ENCODE measurements at places on chromosomes 4 and X. TPM values are rescaled to one million over a fixed set of nuclear protein-coding genes. Genes with fewer than 3 reads are reported as not detected.

RHOXF1 gene
- 0.09 TPM for total RNA-seq

PNMA3 gene
- total RNA-seq, result 1.2 TPM

PDE6B gene
- 12.0 TPM for total RNA-seq

RNF128 gene
- total RNA-seq, result 0.09 TPM

TEX13A gene
- total RNA-seq, result not detected

NRK gene
- total RNA-seq, result 157 TPM

PCDH18 gene
- total RNA-seq, result 74.5 TPM

TRIM75 gene
- 0.09 TPM for total RNA-seq

DNA sequence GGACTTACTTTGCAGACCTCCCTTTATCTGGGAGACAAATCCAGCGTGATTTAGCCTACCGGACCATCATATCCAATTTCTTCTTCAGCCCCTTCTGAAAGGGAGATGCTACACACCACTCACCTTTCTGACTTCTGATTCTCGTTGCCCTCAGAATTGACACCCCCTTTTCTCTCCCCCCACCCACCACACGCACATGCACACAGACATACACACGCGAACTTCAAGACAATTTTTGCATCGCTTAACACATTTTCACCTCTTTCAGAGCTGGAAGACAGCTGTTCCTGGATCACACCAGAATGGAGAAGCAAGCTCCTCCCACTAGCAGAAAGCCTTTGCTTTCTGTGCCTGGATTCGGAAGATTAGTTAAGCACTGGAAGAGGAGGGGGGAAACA lies 1.0 kb upstream of the SNCA start:
- DNase-seq, result peak; percentile 34

DNA sequence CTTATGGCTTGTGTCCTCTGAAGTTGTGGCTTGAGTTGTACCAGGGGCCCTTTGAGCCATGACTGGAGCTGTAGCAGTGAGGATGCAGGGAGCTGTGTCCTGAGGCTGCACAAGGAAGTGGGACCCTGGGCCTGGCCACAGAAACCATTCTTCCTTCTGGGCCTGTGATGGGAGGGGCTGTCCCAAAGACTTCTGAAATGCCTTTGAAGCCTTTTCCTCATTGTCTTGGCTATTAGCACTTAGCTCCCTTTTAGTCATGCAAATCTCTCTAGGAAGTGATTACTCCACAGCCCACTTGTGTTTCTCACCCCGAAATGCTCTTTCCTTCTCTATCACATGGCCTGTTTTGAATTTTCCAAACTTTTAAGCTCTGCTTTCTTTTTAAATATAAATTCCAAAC lies 92.4 kb downstream of the FHDC1 start:
- no peak for DNase-seq

DNA sequence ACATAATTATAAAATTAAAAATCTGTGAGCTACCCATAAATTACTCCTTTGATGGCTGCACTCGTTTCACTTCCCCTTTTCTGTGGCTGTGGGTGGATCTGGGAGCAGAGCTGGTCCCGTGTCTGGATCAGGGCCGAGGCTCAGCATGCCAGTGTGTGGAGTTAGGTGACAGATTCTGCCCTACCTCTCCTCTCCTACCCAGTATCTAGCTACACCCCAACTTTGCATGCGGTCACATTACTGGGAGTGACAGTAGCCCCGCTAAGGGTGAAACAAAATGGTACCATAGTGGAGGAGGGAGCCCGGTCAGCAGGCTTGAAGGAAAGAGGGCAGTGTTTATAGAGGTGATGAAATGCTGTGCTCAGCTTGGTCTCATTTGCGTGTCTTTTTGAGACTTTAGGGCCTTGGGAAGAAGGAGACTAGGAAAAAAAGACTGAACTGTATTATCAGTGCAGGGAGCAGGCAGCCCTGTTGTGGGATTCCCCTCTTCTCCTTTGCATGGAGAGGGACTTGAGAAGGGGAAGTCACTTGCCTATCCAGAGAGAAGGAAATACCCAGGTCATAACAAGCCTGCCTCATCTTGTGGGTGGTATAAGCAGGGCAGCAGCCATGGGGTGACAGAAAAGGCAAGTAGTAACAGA lies 48.4 kb downstream of the ARHGAP10 start:
- DNase-seq, result peak; percentile 57

DNA sequence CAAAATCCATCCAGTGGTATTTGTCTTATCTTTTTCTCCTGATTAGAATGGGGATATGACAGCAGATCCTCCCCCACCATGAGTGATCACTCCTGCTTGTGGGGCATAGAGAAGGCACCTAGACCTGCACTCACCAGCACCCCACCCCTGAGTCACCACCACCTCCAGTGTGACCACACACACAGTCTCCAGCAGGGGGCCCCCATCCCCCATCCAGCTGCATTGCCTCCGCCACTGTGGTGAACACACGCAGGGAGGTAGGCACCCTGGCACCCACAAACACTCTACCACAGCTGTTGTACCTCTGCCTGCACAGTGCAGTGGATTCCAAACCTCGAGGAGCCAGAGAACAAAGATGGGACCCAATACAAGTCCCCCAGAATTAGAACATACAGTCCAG lies 9.0 kb upstream of the MAGEA8 start:
- DNase-seq, result no peak

DNA sequence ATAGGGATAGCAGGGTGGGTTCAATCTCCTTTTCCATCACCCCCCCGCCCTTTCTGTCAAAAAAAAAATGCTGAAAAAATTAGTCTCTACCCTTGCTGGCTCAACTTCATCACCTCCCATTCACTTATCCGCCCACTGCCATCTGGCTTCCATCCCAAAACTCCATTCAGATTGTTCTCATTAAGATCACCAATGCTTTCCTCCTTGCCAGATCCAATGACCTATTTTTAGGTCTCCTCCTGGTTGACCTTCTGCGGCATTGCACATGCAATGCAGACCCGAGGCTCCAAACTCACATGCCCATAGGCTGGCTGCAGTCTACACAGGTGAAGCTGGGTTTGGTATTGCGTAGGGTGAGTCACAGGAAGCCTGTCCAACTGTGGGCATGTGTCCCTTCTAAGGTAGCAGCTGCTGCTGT lies 21.1 kb upstream of the STIM2 start:
- peak; percentile 59 for DNase-seq

DNA sequence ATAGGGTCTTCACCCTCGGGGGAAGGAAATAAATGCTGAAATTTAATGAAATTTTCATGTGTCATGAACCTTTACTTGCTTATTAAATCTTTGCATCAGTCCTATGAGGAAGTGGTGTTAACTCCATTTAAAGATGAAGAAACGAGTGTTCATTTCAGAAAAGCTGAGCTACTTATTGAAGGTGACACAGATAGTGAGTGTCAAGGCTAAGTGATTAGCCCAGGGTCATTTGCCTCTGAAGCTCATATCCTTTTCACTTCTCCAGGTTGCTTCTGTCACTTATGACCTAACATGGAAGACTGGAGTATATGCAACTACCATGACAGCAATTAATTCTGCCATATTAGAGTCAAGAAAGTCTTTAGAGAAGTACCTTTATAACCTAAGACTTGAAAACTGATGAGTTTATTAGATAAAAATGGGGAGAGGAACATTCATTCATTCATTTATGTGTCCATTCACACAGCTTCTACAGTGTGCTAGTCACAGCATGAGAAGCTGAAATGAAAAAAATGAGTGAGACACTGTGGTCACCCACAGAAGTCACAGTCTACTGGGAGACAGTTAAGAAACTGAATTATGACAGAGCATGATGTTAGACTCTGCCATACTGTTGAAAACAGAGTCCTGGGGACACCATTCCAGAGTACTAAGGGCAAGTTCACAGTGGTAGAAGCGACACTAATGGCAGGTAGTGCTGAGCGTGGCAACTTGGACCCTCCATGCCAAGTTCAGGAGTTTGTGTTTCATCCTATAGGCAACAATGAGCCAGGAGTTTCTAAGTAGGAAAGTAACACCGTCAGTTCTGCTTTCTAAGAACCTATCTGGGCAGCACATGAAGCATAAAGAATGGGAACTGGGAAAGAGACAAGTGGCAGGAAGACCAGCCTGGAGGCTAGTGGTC lies 21.3 kb downstream of the ALPK1 start:
- no peak for DNase-seq

- DNase-seq, result no peak
These were observed 4.3 kb downstream of the HADH start for GRCh38 chr4:107993969-107994368.

DNA sequence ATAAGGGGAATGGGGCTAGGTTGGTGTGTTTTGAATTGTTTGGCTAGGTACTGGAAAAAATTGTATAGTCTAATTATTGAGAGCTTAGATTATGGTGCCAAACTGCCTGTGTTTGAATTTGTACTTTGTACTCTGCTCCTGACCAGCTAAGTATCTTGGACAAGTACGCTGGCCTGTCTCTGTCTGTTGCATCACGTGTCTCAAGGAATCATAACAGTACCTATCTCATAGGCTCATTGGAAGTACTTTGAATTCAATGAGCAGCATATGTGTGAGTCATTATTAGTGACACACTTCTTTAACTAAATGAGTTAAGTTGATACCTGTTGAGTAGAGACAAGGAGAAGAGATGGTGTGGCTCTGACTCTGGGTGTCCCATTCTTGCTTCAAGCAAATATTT lies 69.5 kb upstream of the MND1 start:
- no peak for DNase-seq

GRCh38 chr4:148445860-148446330 lies 3.7 kb upstream of the NR3C2 start:
- DNase-seq, result peak; percentile 33

DNA sequence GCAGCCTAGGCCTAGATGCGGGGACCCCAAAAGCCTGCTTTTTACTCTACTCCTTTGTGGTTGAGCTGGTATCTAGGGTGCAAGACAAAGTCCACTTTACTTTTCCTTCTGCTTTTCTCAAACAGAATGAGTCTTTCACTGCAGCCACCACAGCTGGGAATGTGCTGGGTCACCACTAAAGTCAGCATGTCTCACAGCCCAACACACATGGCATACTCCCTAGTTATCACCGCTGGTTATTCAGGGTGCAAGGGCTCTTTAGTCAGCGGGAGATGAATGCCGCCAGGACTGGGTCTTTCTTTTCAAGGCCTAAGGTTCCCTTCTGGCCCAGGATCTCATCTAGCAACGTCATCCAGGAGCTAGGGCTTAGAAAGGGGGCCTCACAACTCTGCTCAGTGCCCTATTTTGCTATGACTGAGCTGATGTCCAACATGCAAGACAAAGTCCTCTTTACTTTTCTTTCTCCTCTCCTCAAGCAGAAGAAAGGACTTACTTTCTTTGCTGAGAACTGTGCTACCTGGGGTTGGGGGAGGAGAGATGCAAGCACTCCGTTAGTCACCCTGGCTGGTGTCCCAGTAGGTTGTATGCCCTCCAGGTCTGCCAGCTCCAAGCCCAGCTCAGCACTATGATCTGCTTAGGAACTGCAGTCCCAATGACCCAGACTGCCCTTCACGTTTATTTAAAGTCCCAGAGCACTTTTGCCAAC lies 22.9 kb upstream of the STPG2 start:
- no peak for DNase-seq

GRCh38 chr4:159593681-159594080 lies 490.8 kb downstream of the RAPGEF2 start:
- no peak for DNase-seq

DNA sequence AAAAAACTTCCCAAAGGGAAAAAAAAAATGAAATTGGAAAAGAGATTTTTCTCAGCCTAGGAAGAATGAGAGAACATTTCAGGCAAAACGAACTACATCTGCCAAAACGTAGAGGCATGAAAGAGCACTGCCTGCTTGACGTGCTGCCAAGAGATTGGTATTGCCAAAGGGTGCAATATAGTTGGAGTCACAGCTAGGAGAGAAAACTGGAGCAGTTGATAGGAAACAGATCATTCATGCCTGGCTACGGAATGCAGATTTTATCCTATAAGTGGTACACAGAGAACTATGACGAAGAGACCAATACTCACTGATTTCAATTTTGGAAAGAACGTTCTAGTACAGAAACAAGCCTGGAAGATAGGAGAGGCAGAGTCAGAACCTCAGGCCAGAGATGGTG lies 68.4 kb upstream of the IQCM start:
- peak; percentile 38 for DNase-seq

DNA sequence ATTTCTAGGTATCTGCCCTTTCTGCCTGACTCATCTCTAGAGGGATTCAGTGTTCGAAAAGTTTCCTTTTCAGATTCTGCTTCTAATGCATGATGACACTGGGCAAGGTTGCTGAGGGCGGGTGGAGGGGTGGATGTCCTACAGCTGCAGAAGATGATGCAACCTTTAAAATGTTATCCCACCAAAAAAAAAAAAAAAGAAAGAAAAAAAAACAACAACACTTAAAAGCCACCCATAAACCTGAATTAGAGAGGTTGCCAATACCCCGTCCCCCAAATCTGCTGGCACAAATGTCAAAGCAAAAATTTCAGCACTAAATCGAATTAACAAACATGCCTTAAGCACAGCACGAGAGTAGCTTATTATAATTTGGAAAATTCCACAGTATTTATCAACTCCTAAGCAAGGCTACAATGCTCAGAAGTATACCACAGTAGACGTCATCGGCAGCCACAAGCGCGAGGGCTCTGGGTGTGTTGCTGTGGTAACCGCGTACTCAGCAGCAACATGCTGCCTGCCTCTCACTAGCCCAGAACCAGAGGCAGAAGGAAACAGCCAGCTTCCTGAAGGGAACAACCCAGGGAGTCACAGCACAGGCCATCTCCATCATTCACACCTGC lies 167.5 kb upstream of the MAP3K15 start:
- peak; percentile 90 for DNase-seq

- DNase-seq, result peak; percentile 97
These were observed 175.5 kb downstream of the DHRSX start for GRCh38 chrX:2325076-2325784.

DNA sequence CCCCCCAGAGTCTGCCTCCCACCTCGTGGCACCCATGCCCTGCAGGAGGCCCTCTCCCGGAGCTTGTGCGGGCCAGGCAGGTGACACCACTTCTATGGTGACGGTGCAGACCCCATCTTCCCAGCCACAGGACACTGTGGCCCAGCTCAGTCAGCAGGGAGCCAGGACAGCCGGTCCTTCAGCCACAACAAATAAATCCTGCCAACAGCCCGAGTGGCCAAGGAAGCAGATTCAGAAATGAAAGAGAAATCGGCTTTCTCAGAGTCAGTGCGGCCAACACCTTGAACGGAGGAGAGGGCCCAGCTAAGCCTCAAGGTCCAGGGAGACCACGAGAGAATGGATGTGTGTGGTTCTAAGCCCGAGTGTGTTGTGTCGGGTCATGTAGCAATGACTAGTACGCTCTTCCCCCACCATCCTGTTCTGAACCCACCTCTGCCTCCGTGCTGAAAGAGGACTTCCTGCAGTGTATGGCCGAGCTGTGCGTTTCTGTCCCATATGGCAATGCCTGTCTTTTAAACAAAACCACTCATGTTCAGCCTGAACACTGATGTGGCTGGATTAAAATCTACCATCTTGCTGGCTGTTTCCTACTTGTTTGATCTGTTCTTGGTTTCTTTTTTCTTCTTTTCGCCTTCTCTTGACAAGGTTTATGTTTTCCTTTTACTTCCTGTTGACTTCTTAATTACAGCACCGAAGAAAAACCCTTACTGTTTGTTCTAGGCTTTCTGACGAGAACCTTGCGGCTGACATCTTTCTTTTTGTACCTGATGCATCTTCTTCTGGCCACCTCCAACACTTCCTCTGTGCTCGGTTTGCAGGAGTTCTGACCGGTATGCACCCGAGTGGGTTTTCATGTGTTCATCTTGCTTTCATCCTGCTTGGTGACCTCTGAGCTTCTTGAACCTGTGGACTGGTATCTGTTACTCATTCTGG lies 53.1 kb downstream of the GAK start:
- no peak for DNase-seq

Data from muscle of leg (tissue), 16 donors.